ENCODE measurements at places on chromosomes 4 and X.

GRCh38 chrX:71660562-71661416 is 6.6 kb upstream of the LOC101059915 start:
- DNase-seq = no peak

DNA sequence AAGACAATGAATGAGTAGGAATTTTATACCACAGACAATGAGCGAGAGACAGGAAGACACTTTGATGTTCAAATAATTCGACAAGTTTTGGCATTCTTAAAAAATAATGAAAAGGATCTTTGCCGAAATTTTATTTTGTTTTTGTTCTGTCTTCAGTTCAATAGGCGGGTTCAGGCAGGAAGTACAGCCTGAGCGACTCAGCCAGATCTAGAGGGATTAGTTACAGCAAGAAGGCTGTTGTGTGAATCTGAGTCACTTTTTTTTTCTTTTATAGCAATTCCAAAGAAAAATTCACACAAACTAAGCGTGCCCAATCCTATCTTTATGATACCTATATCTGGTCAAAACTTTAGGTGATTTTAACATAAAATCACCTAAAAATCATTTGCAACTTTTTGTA is 505.4 kb upstream of the FAM241A start:
- no peak for DNase-seq

DNA sequence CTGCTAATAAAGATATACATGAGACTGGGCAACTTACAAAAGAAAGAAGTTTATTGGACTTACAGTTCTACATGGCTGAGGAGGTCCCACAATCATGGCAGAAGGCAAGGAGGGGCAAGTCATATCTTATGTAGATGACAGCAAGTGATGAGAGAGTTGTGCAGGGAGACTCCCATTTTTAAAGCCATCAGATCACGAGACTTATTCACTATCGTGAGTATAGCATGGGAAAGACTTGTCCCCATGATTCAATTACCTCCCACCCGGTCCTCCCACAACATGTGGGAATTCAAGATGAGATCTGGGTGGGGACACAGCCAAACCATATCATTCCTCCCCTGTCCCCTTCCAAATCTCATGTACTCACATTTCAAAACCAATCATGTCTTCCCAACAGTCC is 50.9 kb upstream of the GRID2 start:
- no peak for DNase-seq

- no peak for DNase-seq
These were observed 12.8 kb downstream of the MECP2 start for GRCh38 chrX:154084449-154085300.

DNA sequence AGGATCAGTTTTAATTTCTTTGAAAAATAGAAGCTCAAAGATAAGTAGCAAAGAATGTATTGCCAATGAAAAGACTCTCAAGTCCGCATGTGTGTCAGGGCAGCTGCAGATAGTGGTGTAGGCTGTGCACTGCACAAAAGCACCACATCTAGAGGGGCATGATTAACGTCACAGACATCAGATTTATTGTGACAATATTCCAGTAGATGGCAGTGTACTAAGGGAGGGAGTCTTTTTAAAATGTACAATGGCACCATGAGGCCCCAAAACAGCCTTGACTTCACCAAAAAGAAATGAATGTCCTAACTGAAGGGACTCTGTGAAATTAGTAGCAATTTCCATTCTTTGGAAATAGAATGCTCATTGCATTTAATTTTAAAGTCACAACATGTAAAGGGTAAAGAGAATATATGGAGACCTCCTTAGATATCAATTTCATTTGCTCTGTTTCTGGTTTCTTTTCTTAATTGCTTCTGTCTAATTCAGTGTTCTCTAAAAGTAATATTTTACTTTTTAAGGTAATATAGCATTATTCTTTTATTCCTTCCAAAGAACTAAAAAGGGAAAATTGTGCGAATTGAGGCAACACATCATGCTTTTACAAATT is 98.4 kb downstream of the ZNF827 start:
- DNase-seq = no peak

DNA sequence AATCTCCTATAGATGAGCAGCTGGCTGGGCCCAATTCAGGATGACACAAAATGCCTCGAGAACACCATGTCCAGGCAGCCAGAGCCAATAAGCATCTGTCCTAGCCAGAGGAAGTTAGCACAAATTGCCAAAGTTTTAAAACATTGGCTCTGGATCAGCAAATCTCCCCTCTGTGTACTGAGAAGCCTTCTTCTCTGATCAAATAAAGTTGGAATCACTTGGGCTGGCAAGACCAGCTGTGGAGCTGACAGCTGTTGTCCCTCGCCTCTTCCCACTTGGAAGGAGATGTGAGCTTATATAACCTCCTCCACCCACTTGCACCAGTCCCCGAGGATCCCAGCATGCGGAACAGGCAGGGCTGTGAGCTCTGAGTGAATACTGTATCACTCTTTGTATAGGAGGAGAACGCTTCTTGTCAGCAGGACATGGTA is 183.9 kb downstream of the OPHN1 start:
- no peak for DNase-seq

GRCh38 chr4:115334736-115335411 is 221.5 kb upstream of the NDST4 start:
- DNase-seq = no peak

GRCh38 chrX:40391662-40392061 is 189.1 kb upstream of the ATP6AP2 start:
- DNase-seq = no peak

- DNase-seq = no peak
These were observed 850 bp downstream of the IGBP1 start for GRCh38 chrX:70134116-70134477.

GRCh38 chrX:115642895-115643530 is 82.0 kb downstream of the PLS3 start:
- no peak for DNase-seq

GRCh38 chr4:109998867-109999584 is 86.3 kb downstream of the EGF start:
- DNase-seq = no peak

DNA sequence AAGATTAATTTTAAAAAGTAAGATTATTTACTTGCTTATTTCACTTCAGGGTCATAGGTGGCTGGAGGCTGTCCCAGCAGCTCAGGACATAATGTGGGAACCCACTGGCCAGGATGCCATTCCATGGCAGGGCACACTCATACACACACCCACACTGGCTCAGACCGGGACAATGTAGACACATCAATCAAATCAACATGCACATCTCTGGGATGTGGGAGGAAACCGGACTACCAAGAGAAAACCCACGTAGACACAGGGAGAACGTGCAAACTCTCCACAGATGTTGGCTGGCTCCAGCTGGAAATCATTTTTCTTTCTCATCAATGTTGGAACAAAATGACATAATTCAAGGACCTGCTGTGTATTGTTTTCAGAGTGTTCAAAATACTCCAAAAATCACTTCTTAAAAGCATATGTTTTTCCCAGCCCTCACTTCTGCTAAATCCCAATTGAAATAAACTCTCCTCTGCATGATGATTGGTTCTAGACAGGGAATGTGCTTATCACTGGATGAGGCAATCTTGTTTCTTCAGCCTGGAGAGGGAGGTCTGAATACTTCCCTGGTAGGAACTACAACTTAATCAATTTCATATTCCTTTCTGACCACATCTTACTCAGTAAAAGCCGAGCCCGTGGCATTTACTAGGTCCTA is 18.6 kb upstream of the CPE start:
- no peak for DNase-seq

- no peak for DNase-seq
These were observed 39.3 kb downstream of the NHSL2 start for GRCh38 chrX:71949844-71950445.

DNA sequence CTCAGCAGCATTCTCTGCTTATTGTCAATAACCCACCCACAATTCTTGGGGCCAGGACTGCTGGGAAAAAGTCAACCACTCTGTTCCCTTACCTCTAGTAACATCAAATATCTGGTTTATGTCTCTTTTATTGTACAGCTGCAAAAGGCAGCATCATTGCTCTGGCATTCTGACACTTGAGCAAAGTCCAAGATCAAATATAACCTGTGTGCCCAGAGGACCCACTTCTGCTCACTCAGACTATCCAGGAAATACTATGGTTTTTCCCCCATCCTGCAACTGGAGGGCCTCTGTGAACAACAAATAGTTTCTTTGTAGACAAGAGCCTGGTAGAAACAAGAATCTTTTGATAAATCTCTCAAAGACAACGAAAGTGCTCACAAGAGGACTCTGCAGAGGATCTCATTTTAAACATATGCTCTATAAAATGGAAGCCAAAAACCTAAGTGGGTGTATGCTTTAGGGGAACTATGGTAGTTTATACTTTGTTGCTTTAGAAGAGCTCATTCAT is 154.7 kb downstream of the RAB28 start:
- no peak for DNase-seq
